GM06990 (cell line): ENCODE measurements at places on chromosomes 3 and 15.

DNA sequence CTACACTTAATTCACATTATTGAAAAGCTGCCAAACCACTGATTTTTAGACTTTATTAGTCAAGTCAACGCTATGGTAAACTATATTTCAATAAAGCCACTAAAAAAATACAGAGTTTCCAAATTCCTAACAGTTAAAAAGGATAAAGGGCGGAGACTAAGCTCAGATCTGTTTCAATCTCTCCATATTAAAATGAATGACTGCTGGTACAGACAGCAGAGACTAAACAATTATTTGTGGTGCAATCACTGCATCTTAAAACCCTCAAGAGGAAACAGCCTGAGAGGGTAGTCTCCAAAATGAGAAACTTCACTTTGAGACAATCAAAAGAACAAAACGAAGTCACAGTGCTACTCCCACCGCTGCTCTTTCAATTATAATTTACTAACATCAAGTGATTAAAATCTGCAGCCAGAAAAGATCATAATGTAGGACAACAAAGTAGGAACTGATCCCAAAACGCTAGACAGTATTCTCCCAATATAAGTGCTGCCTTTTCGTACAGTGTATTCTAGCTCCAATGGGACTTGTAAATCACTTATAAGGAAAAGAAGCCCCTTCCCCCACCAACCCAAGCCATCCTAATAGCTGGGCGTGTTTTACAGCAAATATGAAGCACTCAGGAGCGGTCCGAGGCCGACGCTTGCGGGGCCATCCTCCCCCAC, 1.2 kb downstream of the UBP1 start:
- no peak for DNase-seq

DNA sequence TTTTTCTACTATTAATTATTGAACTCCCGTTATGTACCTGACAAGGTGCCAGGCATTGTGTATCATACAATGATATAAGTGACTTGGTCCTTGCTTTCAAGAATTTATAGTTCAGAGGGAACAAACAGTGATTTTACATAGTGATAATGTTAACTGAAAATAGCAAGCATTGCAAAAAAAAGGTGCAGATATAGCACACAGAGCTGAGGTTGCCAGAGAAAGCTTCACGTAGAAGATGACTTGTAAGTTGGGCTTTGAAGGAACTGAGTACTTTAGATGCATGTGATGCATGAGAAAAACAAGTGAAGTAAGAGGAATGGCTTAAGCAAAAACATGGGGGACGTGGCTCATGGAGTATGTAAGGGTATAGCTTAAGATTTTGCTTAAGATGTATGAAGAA, 584.5 kb downstream of the NAALADL2 start:
- DNase-seq: no peak

- DNase-seq: no peak
Measured at GRCh38 chr3:112474796-112475195, 24.5 kb downstream of the BTLA start.

- DNase-seq: no peak
Measured at GRCh38 chr3:180325958-180326357, 276.0 kb upstream of the TTC14 start.

- no peak for DNase-seq
Measured at GRCh38 chr3:9169326-9169725, 80.1 kb downstream of the SRGAP3 start.

DNA sequence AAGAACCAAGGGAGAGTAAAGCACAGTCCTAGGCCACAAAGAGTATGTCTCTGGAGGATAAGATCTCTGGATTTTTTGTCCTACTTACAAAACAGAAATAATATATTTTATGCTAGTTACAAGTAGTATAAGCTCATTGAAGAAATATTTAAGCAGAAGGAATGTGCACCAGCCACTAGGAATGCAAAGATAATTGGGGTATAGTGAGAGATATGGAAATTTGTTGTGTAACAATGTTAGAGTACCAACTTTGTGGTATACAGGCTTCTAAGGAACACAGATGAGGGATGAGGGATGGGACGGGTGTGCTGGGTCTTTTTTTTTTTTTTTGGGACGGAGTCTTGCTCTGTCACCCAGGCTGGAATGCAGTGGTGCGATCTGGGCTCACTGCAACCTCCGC, 26.5 kb downstream of the AKAP13 start:
- DNase-seq: no peak

GRCh38 chr15:51201581-51201980, 106.9 kb upstream of the TNFAIP8L3 start:
- no peak for DNase-seq

DNA sequence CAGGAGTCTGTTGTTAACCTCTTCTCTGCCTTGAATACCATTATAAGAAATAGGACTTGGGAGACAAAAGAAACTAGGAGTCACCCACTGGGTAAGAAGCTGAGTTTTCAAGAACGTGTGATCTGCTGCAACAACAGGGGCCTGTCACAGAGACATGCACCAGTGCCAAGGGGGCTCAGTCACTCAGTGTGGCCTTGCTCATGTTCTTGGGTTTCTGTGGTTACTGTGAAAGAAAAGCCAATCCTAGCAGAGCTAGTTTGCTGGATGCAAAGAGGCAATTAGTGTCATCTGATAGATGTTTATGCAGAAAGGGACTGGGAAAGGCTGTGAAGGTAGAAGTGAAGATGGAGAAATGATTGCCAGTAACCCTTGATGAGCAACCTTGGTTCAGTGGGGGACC, 126.3 kb downstream of the IQCH start:
- DNase-seq: no peak

DNA sequence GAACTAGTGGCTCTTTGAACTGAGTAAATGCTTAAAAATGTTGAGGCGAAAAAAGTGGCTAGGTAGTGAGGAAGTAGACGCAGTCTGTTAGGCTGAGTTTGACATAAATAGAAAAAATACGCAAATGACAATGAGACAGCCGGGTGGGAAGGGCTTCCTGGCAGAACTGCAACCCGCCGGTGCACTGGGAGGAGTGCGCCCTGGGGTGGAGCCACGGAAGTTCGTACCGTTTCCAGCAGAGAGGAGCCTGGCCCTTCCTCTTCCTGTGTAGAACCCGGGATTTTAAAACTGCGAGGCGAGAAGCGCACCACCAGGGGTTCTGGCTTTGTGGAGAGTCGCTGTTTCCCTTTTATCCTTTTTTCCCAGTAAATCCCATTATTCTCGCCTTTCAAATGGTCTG, 602.6 kb downstream of the PYDC2 start:
- DNase-seq: peak; percentile 66

DNA sequence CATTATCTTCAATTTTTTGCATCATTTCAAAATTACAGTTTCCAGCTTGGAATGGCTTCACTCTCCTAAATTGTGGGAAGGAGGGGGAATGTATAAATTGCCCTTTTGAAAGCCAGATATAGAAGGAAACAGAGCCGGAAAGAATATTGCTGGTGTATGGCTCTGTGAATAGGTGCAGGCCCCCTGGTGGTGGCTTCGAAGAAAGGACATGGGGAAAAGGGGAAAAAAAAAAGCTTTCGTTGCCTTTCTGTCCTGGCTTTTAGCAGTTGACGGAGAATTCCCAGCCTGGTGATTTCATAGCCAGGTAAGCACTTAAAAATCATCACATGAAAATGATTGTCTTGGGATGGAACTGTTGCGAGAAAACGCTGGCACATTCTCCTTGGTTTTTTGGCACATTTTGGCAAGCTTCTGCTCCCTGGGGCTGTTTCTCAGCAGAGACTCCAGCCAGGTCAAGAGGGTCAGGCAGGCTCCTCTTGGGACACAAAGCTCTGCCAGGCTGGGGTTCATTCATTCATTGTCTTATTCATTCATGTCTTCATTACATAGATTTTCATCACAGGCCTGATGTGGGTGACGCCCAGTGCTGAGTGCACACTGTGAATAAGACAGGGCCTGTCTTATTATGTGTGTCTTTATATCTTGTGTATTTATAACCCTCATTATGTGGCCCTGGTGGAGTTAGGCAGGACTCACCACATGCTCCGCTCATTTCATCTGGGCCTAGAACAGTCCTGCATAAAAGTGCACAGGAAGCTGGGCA, 300.0 kb upstream of the TPM1 start:
- DNase-seq: no peak

DNA sequence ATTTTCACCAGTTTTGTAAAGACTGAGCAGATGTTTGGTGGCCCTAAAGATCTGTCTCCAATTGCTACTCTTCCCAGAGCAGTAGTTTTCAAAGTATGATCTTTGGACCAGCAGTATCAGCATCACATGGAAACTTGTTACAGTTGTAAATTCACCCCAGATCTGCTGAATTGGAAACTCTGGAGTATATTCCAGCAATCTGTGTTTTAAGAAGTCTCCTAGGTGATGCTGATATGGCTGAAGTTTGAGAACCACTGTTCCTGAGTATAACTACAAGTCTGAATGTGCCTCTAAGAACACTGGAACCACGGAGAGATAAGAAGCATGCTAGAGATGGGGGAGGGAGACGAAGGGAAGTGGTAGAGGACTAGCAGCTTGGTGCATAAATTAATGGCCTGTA, 45.7 kb downstream of the NUDT16 start:
- no peak for DNase-seq

DNA sequence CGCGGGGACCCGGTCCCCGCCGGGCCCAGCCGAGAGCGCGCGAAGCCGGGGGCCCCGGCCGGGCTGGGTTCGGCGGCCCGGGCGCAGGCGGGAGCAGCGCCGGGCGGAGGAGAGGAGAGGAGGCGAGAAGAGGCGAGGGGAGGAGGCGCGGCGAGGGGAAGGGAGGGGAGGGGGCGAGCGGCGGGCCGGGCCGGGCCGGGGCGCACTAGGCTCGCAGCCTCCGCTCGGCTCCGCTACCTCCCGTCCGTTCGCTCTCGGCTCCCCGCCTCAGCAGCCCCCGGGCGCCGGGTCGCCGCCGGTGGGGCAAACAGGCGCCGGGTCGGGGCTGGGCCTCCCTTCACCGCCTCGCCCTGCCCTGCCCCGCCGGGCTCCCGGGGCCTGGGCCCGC, 351 bp downstream of the INSYN1 start:
- no peak for DNase-seq

DNA sequence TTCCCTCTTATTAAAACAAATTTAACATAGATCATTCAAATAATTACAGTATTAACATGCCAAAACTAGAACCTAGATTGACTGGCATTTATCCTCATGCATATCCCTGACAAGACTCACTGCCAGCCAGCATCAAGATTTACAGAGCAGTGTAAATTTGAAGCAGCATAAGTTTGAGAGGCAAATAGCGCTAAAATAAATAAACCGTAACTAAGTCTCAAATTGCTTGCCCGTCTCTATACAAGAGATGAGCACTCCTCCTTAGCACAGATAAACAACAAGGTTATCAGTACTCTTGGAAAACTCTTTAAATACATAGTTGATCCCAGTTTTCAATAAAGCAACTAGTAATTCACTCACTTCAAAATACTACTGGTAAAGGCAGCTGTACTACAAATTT, 29.6 kb downstream of the MSL2 start:
- DNase-seq: no peak
